ENCODE measurements at places on chromosomes 5 and 9.

DNA sequence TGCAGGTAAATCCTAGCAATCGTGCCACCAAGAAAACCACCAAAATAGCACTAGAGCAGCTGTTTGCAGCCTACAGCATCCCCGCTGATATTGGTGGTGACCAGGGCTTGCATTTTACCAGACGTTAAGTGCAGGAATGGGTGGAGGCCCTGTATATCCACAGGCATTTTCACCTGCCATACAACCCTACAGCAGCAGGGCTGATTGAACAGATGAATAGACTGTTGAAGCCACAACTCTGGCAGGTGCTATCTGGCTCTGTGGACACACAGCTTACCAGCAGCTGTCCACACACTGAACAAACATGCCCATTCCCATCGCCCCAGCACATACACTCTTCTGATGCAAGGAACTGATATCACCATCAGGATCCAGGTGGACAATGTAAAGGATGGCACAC, 154.5 kb upstream of the APC start:
- DNase-seq, result no peak

DNA sequence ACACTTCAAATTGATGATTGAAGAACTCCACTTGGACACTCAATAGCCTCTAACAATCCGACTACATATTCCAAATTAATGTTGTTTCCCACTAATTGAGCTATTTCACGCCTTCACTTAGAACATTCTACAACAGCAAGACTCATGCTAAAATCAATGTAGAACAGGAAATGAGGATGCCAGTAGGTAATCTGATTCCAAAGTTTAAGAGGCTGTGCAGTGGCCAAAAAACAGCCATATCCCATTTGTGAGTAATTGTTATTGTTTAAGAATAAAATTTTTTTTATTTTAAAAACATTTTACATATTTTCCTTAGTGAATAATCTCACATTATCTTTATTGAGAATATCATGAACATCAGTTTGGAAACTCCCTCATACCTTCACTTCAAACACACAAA, 35.7 kb upstream of the GHR start:
- no peak for DNase-seq

GRCh38 chr5:150063638-150064037, 22.7 kb downstream of the CSF1R start:
- no peak for DNase-seq

- no peak for DNase-seq
Observed at GRCh38 chr9:92618633-92619225, 51.2 kb downstream of the IPPK start.

DNA sequence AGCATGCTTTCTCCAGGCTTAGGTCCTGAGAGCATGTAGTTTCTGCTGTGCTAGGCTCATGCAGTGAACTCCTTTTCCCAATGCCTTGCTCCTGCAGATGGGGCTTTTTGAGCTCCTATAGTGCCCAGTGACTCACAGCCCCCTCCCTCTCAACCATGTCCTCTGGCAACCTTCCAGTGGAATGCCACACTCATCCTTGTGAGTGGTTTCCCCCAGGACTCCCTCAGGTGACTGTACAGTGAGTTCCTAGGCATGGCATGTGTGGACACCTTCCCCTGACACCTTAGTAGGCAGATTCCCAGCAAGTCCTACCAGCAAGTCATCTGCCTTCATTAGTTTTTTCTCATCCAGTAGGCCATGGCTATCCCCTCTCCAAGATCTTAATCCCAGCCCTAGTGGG, 72.4 kb upstream of the CXCL14 start:
- DNase-seq, result no peak

GRCh38 chr5:28355831-28356230, 1317.4 kb upstream of the CDH9 start:
- no peak for DNase-seq

DNA sequence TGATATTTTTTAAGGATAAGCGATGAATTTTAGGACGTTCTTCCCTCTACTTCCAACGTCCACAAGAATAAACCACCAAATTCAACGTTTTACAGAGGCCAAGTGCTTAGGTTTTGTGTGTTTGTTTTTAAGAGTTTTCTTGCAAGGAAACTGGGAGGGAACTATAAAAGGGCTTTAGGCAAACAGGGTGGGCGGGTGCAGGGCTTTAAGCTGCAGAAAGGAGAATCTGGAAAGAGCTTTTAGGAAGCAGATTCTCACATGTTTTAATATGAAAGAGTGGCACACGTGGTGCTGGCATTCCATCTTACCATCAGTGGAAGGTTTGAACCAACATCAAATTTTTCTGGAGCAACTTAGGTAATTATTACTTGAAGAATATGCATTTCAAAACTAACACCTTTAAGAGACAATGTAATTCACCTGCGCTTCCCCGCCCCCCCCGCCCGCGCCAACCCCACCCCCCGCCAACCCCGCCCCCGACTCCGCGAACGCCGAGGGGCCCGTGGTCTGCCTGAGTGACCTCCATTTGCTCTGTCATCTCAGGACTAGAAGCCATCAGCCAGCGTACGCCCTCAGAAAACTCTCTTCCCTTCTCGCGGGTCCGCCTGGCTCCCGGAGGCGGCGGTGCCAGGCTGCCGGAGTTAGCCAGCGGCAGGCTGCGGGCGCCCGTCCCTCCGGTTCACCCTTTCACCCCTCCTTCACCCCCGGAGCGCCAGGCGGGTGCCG, 911 bp upstream of the PIK3R1 start:
- no peak for DNase-seq

GRCh38 chr5:42516282-42517042, 93.2 kb downstream of the GHR start:
- DNase-seq, result no peak

DNA sequence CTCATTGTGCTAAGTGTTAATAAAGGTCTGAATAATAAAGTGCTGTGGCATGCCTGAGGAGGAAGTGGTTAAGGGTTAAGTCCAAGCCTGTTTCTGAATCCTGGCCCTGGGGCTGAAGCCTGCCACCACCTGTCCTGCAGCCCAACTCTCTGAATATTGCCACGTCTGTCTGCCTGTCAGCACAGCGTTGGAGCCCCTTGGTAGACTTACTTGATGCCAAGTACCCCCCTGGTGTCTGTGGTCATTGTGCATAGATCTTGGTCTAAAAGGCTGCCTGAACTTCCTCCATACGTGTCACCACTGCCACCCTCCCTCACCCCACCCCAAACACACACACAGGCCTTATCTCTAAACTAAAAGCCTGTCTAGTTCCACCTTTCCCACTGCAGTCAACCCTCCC, 35.4 kb upstream of the SLC2A8 start:
- DNase-seq, result no peak

- DNase-seq, result no peak
Observed at GRCh38 chr5:1544294-1544961, 20.7 kb upstream of the LPCAT1 start.

GRCh38 chr5:79076819-79077218, 7.3 kb downstream of the BHMT2 start:
- no peak for DNase-seq

DNA sequence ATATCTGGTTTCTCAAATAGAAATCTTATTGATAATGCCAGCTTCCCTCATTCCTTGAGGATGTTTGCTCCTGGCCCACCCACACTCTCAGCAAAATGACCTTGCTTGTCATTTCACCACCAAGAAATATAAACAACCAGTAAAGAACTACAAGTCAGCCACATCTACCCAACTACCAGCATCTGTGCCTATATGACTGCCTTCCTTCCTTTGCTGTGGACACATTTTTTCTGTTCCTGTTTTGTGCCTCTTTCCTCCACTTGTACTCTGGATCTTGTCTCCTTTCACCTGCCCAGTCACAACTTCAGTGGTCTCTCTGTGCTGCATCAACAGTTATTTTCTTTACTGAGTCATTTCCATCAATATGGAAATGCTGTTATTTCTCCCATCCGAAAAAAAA, 20.3 kb downstream of the KIF2A start:
- no peak for DNase-seq

DNA sequence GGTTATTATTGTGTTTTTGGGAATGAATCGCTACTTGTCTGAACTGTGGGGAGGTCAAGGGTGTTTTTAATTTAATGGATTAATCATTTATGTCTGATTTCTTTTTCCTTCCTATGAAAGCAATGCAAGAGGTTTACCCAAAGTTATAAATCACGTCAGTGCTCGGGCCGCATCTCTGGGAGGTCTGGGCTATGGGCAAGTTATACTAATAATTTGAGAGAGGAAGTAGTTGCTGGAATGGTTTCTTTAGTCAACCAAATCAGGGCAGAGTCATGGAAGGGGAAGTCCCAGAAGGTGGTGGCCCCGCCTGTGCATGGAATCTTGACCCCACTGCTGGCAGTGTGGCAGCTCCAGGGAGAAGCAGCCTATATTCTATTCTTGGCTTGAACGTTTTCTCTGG, 180.2 kb downstream of the HSPA4 start:
- no peak for DNase-seq

DNA sequence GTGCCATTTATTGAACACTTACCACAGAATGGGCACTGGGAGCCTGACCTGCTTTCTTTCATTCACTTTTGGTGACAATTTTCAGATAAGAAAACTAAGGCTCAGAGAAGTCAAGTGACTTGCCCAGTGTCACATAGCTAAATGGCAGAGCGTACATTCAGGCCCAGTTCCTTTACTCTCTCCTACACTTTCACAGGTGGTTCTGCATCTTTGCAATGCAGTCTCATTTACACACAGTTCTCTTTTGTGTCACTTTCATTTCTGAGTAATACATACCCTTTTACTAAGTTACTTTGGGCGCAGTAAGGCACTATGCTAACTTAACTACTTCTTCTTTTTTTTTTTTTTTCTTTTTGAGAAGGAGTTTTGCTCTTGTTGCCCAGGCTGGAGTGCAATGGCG, 8.3 kb downstream of the NFIL3 start:
- no peak for DNase-seq

DNA sequence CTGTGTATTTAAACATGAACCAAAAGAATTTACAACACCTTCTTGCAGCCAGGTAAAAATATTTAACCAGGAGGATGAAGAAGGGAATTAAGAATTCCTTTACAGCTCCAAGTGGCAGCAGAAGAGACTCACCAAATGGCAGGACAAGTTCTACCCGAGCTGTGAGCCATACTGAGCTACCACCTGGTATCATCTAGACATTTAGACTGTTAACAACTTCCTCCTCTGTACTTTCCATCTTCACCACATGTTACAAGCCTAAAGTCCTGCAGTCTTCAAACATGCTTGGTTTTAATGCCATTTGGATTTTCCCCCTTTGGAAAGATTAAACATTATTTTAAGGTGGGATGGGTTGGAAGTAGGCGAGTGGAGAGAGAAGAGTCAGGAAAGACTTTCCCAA, 190.2 kb downstream of the TRPM6 start:
- DNase-seq, result no peak

DNA sequence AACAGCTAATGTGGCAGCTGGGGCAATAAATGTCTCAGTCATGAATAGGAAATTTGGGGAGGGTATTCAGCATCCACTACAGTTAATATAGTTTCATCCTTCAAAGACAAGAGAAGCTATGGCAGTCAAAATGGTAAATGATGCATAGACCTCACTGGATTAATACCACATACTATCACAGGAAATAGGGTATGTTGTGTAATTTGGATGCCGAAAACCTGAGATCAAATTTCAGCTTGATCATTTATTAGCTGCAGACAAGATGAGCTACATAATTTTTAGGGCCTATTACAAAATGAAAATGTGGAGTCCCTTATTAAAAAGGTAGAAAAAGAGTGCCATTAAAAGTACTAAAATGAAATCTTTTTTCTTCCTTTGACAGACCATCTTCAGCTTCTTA, 112.6 kb upstream of the MTAP start:
- DNase-seq, result no peak

- DNase-seq, result no peak
Observed at GRCh38 chr9:76654575-76654974, 109.7 kb upstream of the PCA3 start.

DNA sequence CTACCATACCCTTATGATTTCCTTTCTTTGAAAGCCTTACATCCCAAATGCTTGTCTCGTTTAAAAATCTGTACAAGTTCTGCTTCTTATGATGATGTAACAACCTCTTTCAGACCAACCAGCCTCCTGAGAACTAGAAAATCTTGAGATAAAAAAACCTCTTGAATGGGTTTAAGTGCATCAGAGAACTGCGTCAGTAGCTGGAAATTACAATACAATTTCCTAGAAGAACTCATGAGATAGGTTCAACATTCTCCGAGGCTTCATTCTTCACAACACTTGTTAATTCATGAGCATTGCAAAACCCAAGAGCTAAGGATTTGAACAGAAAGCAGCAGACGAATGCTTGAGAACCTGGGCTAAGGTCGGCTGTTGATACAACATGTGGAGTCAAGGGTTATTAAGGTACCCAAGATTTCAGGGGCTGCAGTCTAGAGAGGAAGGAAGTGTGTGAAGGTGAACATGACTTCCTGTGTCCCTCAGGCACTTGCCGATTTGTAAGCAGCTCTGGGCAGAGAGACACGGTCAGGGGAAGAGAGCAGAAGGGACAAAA, 286.0 kb downstream of the ICE1 start:
- DNase-seq, result no peak

DNA sequence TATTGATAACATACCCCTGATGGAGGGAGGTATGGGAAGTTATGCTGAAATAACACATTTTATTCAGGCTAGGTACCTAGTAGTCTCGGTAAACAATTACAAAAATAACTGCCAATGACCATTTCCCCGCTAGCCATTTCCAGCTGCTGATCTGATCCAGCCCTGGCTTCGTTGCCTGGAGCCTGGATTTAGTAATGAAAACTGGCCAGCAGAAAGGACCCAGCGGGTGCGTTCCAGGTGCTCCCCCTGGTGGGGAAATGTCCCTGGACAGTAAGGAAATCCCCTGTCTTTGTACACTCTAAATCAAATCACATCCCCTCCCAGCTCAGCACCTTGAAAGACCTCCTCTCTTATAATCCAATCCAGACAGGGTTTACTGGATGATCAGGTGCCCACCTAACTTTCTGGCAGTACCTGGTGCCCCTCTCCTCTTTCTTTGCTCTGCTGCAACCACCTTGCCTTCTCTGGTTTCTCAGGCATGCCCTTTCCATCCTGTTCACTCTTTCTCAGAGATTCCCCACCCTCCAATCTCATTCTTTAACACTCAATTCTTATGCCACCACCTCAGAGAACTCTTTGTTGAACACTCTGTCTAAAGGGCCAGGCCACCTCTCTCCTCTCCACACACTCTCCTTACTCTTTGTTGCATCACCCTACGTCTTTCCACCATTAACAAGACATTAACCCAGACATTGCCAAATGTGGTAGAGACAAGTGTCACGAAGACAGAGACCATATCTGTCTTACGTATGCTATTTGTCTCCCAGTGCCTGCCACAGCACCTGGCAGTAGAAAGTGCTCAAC, 50.1 kb upstream of the SMAD5 start:
- DNase-seq, result peak; percentile 51

GRCh38 chr9:99027443-99027842, 77.5 kb upstream of the TGFBR1 start:
- DNase-seq, result no peak

All from activated naive CD8-positive, alpha-beta T cell treated with anti-CD3 and anti-CD28 coated beads for 36 hours (primary cell).